ENCODE measurements at places on chromosomes 12 and 14.
A peak's percentile ranks its signal among the peaks of the same experiment; 100 is the strongest.

GRCh38 chr12:68403711-68404110, 71.5 kb upstream of the MDM1 start:
- no peak for DNase-seq

DNA sequence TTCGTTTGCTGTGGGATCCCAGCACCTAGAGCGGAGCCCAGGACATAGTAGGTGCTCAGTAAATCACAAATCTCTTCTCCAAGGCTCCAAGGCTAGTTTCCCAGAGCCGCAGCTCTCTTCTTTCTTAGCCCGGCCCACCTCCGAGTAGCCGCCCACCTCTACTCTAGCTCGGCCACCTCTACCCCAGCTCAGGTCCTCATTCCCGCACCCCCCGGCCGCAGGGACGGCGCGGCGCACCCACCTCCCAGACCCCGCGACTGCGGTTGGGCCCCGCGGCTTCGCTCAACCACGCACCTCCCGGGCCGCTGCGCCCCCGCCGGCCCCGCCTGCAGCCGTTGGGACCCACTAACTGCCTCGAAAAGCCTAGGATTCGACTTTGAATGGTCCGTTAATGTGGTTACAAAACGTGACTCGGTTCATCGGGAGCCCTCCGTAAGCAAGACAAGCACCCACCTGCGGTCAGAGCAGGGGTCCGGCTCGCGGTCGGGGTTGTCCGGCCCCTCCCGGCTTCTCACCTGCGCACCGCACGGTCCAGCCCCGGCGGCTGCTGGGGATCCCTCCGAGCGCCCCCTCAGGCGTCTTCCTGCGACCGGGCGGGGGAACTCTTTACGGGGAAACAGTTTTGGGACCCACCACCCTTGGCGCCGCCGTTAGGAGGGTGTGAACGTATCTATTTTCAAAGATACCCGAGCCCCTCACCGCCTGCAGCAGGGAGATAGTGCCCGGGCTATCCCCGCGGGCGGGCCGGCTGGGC, at the start of gene SLC2A14:
SLC2A14 (minus strand) TSS at position 350 of the 754 bp plus-strand sequence. CDS start 3,035 bp downstream, outside the sequence.
- no peak for DNase-seq

- DNase-seq, result no peak
Observed at GRCh38 chr12:104136577-104136976, 1.4 kb downstream of the NFYB start.

GRCh38 chr12:43063650-43064049, 474.1 kb upstream of the PRICKLE1 start:
- no peak for DNase-seq

DNA sequence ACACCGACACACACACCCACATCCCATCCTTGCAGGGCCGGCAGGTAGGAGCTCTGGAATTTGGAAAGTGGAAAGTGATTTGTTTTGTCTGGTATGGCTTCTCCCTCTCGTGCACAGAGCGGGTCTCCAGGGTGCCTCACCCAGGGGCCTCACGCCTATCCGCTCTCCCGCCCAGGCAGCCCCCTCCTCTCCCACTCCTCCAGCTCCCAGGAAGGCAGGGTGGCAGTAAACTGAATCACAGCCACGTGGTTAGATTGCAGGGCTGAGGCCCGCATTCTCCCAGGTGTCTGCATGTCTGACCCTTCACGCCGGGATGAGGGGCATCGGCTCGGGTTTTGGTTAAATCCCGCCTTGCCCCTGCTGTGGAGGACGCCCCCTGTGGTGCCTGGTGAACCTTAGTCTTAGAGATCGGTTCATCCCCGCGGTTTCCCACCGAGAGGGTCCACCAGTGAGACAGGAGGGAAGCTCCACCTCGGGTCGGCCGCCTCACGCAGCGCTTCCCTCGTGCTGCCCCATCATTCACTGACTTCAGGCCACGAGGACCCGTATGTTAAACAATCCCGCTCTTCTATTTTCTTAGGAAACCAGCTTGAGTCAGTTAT, 64.4 kb downstream of the ADGRD1 start:
- no peak for DNase-seq

GRCh38 chr12:32252199-32253073, 145.8 kb downstream of the BICD1 start:
- no peak for DNase-seq

DNA sequence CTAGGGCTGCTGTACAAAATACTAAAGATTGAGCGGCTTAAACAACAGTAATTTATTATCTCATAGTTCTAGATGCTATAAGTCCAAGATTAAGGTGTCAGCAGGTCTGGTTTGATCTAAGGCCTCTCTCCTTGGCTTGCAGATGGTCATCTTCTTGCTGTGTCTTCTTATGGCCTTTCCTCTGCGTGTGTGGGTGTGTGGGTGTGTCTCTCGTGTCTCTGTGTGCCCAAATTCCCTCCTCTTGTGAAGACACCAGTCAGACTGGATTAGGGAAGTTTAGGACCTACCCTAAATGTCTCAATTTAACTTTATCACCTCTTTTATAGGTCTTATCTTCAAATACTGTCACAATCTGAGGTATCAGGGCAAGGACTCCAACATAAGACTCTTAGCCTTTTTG, 28.3 kb downstream of the DDHD1 start:
- no peak for DNase-seq

DNA sequence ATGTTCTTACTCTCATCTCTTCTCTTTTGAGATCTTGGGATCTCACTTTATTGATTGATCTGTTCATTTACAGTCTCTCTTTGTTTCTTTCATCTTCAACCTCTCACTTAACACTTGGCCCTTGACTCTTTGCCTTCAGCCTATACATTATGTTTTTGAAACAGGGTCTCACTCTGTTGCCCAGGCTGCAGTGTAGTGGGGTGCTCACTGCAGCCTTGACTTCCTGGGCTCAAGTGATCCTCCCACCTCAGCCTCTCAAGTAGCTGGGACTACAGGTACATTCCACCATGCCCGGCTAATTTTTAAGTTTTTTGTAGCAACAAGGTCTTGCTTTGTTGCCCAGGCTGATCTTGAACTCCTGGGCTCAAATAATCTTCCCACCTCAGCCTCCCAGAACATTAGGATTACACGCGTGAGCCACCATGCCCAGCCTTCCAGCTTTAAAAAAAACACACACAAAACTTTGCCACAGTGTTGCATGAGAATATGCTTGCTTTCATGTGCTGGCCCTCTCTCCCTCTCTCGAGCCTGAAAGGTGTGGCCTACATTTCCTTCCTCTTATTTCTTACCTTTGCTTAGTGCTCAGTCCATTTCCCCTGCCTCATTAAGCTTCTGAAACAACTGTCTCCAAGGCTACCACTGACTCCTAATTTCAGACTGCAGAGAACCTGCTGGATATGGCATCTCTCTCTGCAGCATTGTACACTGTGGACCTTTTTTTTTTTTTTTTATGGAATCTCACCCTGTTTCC, 9.9 kb downstream of the DIP2B start:
- no peak for DNase-seq

DNA sequence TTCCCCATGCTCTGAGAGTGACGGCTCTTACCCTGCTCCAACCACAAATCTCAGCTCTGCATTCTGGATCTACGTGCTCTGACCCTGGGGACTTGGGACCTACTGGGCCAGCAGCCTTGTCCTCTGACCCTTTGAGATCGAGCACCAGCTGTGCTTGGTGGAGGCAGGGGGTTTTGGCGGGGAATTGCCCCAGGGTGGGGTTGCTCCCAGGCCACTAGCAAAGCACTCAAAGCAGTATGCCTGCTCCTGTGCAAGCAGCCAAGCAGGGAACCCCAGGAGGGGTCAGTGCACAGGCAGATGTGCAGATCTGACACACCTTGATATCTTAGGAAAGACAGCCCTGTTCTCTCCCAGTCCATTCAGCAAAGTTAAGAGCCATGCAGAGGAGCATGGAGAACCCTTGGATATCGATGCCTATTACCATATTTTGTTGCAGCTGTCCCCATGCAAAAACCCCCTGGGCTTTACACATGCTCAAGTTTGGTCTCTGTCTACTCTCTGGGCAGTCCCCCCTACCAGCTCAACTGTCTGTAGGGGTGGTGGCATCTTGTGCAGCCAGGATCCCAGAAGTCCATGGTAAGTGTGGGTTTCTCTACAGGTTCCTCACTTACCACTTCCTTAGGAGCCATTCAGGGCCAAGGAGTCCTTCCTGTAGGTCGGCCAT, 319.0 kb downstream of the TMTC2 start:
- no peak for DNase-seq

DNA sequence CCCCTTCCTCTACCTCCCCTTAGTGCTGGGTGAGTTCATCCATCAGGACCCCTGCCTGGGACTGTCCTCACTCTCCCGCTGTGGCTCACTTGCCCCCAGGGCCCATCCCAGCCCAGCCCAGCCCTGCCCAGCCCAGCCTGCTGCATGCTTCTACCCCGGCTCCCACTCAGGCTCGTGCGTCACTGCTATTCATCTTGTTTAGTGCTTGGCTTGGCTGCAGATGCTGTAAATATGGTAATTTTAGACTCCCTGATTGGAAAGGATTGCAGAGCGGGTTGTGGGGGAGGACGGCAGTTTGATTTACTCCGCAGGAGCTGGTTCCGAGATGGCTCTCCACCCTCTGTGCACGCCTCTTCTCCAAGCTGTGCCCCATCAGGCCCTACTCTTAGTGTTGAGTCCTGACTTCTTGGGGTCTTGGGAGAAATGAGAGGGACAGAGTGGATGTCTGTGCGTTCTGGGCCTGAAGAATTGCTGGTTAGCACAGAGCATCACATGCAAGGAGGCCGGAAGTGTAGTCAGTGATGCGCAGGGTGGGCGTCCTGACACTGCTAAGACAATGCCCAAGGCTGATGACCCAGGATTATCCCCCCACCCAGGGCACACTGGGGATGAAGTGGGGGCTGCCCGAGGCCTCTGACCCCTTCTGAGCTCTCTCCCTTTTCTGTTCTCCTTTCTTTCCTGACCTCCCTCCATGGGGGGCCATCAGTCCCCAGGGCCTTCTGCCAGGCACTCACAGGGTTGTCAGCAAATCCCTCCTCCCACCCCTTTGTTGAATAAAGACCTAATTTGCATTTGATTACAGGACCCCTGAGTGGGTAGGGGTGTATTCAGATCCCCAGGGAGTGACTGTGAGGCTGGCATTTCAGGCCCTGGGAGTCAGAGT, 244.4 kb downstream of the ZFP36L1 start:
- DNase-seq, result peak; percentile 97

GRCh38 chr12:96549341-96549740, 60.0 kb downstream of the CFAP54 start:
- no peak for DNase-seq

DNA sequence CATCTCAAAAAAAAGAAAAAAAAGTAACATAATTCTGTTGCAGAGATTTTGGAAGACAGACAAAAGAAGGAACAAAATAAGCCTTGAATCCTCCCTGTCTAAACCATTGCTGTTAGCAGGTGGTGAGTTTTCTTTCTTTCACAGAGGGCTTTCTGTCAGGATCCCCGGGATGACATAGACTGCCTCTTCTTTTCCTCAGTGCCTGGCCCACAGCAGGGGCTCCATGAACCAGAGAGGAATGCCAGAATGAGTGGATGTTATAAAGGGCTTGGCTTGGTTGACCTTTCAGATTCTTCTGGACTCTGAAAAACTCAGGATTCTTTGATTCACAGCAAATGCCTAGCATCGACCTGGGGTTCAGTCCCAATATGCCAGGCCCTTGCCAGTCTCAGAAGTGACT, 45.8 kb upstream of the CORO1C start:
- no peak for DNase-seq

GRCh38 chr12:67415473-67415872, 146.3 kb downstream of the CAND1 start:
- peak; percentile 35 for DNase-seq

GRCh38 chr12:64103825-64104740, 118.0 kb downstream of the KICS2 start:
- DNase-seq, result peak; percentile 11

- no peak for DNase-seq
Observed at GRCh38 chr12:131049549-131050339, 96.0 kb downstream of the ADGRD1 start.

DNA sequence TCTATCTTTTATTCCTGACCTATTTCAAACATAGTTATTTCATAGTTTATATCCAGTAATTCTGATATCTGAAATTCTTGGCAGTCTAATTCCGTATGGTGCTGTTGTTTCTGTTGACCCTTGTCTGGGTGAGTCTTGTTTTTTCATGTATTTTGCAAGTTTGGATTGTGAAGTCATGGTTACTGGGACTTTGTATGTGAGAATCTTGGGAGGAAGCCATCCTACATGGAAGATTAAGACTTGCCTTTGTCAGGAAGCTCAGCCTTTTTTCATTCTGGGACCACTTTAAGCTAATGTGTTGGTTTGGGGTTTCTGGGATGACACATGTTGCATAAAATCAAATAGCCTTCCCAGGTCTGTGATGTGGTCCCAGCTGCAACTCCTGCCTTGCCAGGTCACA, 191.6 kb upstream of the E2F7 start:
- no peak for DNase-seq

DNA sequence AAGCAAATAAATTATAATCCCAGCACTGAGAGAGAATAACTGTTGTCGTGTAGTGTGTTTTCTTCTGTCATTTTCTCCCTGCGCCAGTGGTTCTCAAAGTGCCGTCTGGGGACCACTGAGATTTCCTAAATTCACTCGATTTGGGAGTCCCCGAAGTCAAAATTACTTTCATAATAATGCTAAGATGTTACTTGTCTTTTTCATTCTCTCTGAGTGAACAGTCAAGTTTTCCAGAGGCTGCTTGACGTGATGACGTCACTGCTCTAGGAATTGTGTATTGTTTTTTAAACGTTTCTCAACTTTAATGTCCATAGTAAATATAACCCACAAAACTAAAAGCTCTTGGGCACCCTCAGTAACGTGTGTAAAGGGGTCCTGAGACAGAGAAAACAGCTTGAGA, 796 bp upstream of the POP5 start:
- DNase-seq, result no peak

DNA sequence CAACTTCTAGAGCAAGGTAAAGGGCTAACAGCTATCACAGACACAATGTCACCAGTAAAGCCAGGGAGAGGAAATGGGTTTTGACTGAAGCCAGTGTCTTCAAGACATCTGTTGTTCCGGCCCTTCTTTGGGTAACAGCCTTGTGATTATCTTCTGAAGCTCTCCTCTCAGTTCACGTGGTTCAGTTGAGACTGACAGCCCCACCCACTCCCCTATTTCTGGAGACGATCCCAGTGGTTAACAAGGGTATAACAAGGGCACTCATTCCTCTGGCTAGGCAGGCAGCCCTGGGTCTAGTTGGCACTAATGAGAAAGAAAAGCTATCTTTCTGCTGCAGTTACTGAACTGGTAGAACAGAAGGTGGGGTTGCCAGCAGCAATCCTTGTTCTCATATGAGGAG, 6.9 kb downstream of the GNPTAB start:
- no peak for DNase-seq

GRCh38 chr14:101490771-101491170, 70.5 kb upstream of the DIO3 start:
- DNase-seq, result no peak

GRCh38 chr14:99725774-99726537, 41.9 kb downstream of the CYP46A1 start:
- no peak for DNase-seq

GRCh38 chr12:94297876-94298505, 149.6 kb downstream of the PLXNC1 start:
- DNase-seq, result no peak

- no peak for DNase-seq
Observed at GRCh38 chr12:130658145-130658911, 57.8 kb downstream of the RIMBP2 start.

- no peak for DNase-seq
Observed at GRCh38 chr12:97306147-97306546, 156.5 kb upstream of the RMST start.
